Naive thymus-derived CD8-positive, alpha-beta T cell (primary cell): ENCODE measurements at places on chromosomes 6 and 20.
A peak's percentile ranks its signal among the peaks of the same experiment; 100 is the strongest.

GRCh38 chr6:692356-692851, 535 bp downstream of the EXOC2 start:
- peak; percentile 84 for DNase-seq

DNA sequence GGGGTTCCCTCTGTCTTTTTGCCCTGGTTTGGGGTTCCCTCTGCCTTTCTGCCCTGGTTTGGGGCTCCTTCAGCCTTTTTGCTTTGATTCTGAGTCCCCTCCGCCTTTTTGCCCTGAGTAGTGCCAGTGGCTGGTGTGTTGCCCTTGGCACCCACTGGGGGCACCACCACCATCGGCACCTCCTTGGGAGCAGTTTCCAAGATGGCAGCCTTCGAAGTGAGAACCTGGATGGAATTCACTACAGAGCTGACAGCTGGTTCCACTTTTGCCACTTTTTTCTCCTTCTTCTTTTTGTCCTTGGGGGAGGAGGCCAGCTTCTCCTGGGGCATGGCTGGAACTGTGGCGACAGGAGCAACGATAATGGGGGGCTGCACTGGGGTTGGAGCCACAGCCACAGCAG, 22.2 kb downstream of the RRBP1 start:
- no peak for DNase-seq

GRCh38 chr20:14333721-14334120, 3.7 kb downstream of the FLRT3 start:
- no peak for DNase-seq

- DNase-seq: no peak
These were observed 1.7 kb upstream of the PDE10A start for GRCh38 chr6:165664559-165665383.

GRCh38 chr20:516799-517198, 26.8 kb downstream of the CSNK2A1 start:
- no peak for DNase-seq

- DNase-seq: no peak
These were observed 13.9 kb upstream of the TNFRSF6B start for GRCh38 chr20:63682384-63683139.

DNA sequence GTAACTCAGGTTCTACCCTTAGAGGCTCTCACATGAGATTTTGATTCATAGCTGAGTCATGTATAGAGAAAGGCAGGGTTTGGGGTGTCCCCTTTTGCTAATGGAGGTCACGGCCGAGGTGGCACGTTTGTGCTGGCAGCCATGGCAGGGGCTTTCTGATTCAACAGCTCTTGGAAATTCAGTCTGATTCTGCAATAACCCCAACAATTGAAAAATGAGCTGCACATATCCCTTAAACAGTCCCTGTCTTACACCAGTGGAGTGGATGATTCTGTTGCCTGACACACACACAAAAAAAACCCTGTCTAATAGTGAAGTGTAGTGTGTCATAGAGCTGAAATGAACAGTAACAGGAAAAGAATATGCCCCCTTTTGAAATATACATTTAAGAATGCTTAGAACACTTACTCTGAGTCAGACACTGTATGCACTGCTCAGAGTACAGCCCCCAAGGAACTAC, 40.4 kb upstream of the ARG1 start:
- DNase-seq: no peak

- DNase-seq: no peak
These were observed 77.2 kb downstream of the SSR1 start for GRCh38 chr6:7235712-7236305.

- DNase-seq: no peak
These were observed 86.9 kb downstream of the PHACTR1 start for GRCh38 chr6:12803486-12803885.

DNA sequence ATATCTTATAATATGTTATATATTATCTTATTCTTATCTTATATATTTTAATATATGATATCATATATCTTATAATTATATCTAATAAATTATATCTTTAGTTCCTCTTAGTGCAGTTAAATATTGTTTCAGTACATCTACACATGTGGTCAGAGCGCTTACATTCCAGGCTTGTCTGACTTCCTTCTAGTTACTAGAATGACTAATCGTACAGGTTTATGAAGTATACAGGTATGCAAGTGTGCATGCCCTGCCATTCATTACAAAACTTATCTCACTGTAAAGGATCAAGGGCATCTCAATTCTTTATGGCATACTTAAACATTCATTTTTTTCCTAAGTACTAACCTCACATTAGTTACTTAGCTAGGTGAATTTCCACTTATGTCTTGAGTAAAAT, 1278.0 kb upstream of the MAP3K7 start:
- no peak for DNase-seq

DNA sequence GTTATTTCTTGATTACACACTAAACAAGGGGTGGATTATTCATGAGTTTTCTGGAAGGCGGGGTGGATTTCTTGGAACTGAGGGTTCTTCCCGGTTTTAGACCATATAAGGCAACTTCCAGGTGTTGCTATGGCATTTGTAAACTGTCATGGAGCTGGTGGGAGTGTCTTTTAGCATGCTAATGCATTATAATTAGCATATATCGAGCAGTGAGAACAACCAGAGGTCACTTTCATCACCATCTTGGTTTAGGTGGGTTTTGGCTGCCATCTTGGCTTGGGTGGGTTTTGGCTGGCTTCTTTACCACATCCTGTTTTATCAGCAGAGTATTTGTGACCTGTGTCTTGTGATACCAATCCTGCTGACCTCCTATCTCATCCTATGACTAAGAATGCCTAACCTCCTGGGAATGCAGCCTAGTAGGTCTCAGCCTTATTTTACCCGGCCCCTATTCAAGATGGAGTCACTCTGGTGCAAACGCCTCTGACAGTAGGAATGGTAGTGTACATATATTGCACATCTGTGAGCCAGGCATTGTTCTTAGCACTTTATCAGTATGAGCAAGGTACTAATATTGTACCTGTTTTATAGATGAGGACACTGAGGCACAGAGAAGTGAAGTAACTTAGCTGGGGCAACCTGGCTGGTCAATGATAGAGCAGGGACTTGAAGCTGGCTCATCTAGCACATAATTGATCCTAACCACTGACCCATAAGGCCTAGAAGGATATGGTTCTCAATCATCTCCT, 203.7 kb downstream of the NFATC2 start:
- no peak for DNase-seq

- no peak for DNase-seq
These were observed 981.3 kb upstream of the FLRT3 start for GRCh38 chr20:15318682-15319081.

DNA sequence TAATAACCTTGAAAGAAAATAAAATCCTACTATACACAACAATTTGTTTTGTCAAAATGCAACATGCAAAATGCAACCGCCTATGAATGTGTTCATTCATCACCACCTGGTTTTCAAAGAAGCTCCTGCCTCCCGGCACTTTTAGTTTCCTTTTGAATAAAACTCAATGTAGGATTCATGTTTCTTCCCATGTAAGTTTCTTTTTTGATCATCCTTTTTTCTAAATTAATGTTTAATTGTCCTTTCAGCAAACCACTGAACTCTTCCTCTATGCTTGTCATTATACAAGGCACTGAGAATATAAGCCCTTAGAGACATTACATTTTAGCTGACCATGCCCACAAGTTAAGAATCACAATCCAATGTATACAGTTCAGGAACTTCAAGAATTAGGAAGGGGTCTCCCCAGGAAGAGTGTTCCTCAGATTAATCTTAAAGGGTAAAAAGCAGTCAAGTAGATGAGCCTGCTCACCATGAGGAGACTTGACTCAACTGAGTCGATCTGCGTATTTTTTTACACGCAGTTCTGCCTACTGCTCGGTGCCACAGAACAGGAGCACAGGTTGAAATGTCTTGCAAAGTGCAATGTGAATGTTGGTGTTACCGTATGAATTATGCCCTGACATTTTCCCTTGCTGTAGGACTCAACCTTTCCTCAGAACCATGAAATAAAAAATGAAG, 7.2 kb upstream of the THEMIS start:
- no peak for DNase-seq

DNA sequence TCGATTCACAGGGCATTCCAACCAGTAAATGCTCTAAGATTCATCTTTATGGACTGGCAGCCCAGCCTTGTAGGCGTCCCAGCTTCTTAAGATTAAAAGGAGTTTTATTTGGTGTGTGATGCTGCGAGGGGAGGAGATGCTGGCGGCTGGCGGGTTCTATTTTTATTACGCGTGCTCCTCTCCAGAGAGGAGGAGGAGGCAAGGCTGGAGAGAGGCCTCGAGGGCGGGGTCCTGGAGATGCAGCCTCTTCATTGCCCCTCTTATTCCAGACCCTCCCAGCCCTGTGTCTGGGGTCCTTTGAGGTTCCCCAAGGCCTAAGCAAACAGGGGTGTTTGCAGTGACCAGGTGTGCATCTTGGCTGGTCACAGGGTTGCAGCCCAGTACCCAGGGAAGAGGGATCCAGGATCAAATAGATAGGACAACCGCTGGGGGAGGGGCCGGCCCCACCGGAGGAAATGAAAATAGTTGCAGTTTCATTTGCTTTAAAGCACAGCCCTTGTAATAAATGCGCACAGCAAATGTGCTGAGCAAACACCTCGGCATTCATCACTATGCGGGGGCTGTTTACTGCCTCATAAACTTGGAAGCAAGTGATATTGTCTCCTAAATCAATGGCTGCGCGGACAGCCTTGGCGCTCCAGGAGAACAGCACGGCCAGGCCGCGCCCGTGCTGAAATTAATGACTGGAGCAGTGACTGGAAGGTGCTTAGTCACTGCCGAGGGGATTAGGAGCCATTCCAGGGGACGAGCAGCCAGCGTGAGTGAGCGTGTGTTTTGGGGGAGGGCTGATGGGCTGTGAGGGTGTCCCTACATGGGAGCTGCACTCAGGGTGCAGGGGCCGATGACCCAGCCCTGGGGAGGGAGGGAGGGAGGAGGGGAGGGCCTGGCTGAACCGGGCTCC, 83.0 kb downstream of the TMEM242 start:
- no peak for DNase-seq

GRCh38 chr20:8711501-8711900, 357.4 kb upstream of the PLCB4 start:
- no peak for DNase-seq

DNA sequence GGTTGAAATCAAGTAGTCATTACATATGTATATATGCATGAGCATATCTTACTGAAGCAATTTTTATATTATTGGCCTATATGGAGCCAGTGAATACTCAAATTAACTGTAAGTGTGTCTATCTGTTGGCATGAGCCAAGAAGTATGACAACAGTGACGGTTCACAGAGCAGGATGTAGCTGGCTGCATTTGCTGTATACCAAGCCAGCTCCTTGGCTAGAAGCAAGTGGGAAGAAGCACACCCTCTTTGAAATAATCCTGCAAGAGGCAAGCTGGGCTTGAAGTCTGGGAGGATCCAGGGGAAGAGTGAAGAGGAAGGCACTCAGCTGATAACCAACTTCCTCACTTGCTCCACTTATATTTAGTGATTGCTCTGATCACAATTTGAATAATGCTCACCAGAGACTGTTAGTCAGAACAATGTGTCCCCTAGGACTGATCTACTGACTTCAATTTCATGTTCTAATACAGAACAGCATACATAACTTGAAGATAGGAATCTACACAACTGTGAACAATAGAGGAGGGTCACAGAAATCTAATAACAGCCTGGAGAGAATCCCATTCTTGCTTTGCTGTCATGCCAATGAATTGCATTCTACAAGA, 497.3 kb downstream of the PRKN start:
- DNase-seq: no peak
